Astrocyte (in vitro differentiated cells and primary cell): ENCODE measurements at places on chromosomes 13 and 19. TPM values are rescaled to one million over a fixed set of nuclear protein-coding genes. Genes with fewer than 3 reads are reported as not detected.

Gene C19orf85
- not detected in 2 replicates for total RNA-seq

- H3K27ac ChIP-seq: no peak overlapping the region
- H3K4me3 ChIP-seq: no peak overlapping the region
- no peaks in the 10 kb centered on the region for H3K36me3 ChIP-seq
- no peak for DNase-seq
Measured at GRCh38 chr13:73173279-73173811, 114.5 kb downstream of the KLF5 start.

DNA sequence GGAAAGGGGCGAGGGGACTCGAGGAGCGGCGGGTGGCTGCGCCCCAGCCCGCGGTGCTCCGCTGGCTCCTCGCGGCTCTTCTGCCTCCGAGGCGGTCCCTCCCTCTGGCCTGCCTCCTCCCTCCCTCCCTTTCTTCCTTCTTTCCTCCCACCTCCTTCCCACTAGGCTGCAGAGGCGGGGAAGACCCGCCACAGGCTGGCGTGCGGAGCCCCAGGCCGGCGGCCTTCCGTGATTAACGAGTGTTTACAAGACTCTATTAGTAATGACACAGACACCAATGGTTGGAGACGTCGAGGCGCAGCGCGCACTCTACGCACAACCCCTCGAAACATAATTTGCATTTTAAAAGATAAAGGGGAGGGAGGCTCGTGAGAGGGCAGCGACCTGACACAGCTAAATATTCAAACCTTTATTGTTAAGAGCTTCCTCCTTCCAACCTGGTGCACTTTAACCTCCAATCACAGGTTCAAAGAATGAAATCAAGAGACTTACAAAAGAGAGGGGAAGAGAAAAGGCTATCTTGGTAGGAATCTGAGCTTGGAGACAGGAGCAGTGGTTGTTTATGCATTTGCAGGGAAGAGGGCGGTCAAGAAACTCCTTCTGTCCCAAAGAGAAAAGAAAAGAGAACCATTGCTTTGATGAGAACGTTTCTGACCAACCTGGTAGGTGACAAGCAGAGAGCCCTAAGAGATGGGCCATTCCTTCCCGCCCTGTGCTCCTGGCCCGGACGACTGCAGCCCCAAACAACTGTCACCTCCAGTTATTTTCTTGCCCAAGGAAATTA lies at the start of gene CDX2:
TSS of gene CDX2 (minus strand) at position 234 of the 784 bp plus-strand sequence. CDS start 309 bp downstream, outside the sequence.
- no peak within 1 kb of the TSS for H3K4me3 ChIP-seq
- H3K27me3 ChIP-seq: peaks cover 91% of the 10 kb centered on the region
- no peak within 1 kb of the TSS for H3K27ac ChIP-seq
- H3K36me3 ChIP-seq: no peaks in the 10 kb centered on the region

GRCh38 chr19:32098968-32099367 lies 246.4 kb upstream of the ZNF507 start:
- no peaks in the 10 kb centered on the region for H3K4me1 ChIP-seq
- DNase-seq: no peak
- H3K27ac ChIP-seq: no peak overlapping the region
- H3K27me3 ChIP-seq: no peaks in the 10 kb centered on the region
- H3K4me3 ChIP-seq: no peak overlapping the region

Gene MCEMP1
- total RNA-seq: not detected in 2 replicates

- no peak overlapping the region for H3K27ac ChIP-seq
- H3K27me3 ChIP-seq: no peaks in the 10 kb centered on the region
- no peaks in the 10 kb centered on the region for H3K36me3 ChIP-seq
- no peak overlapping the region for H3K4me3 ChIP-seq
Measured at GRCh38 chr19:14577885-14578427, 4.9 kb upstream of the CLEC17A start.

- no peaks in the 10 kb centered on the region for H3K36me3 ChIP-seq
- DNase-seq: no peak
- no peaks in the 10 kb centered on the region for H3K27me3 ChIP-seq
- peaks cover 21% of the 10 kb centered on the region for H3K4me1 ChIP-seq
- H3K27ac ChIP-seq: no peak overlapping the region
Measured at GRCh38 chr19:55379174-55379573, 2.5 kb downstream of the TMEM190 start.

Gene GRIK5
- 9.2 and 12.1 TPM in 2 replicates for total RNA-seq

- H3K36me3 ChIP-seq: no peaks in the 10 kb centered on the region
- no peaks in the 10 kb centered on the region for H3K27me3 ChIP-seq
- H3K4me1 ChIP-seq: no peaks in the 10 kb centered on the region
- peak within 1 kb of the TSS; percentile 73 for H3K4me3 ChIP-seq
Measured at GRCh38 chr19:55624109-55625003, at the start of gene ZNF784. ZNF784 (minus strand) TSS chr19:55624566; CDS start chr19:55624561, 5 bp downstream.

Gene PDX1
- not detected in 2 replicates for total RNA-seq

DNA sequence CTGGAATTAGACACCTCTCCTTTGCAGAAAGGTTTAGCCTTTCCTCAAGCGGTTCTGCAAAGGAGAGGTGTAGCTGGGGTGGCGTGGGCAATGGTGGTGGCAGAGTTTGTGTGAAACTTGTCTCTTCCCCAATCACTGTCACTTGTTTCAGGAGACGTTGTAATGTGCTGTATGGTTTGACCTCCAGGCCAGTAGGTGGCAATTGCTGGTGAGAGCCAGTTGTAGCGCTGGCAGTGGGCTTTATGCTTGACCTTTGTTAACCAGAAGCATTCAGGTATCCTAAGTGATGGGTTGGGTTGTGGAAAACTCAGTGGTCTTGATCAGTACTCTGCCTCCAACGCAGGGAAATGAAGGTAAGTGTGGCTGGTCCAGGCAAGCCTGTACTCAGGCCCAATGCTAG lies 12.7 kb upstream of the LILRA5 start:
- H3K27ac ChIP-seq: no peak overlapping the region
- H3K4me1 ChIP-seq: no peaks in the 10 kb centered on the region
- H3K36me3 ChIP-seq: no peaks in the 10 kb centered on the region
- no peak for DNase-seq
- no peaks in the 10 kb centered on the region for H3K27me3 ChIP-seq

Gene DZIP1
- total RNA-seq: 49.2 and 52.4 TPM in 2 replicates

DNA sequence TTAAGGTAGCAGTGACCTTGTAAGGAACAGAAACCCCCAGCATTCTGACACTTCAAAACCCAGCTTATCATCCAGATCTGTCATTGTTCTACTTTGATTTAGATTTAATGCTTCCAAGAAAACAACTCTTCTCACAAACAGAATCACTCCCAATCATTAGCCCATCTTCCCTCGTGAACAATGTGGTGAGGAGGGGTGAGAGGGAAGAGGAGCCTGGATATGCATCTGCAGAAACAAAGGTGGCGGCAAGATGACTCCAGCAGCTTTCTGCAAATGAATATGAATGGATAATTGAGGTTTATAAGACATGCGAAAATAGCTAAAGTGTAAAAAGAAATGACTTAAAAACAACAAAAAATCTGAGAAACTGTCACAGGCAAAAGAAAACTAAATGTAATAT lies 859.9 kb upstream of the SLC10A2 start:
- H3K27me3 ChIP-seq: no peaks in the 10 kb centered on the region
- H3K27ac ChIP-seq: no peak overlapping the region
- H3K4me1 ChIP-seq: no peaks in the 10 kb centered on the region
- no peak for DNase-seq
- H3K36me3 ChIP-seq: no peaks in the 10 kb centered on the region
- H3K4me3 ChIP-seq: no peak overlapping the region

Gene ATP4A
- not detected in 2 replicates for total RNA-seq

GRCh38 chr19:54444737-54445136 lies 4.3 kb upstream of the LENG8 start:
- no peak overlapping the region for H3K27ac ChIP-seq
- H3K4me3 ChIP-seq: no peak overlapping the region
- peaks cover 6% of the 10 kb centered on the region for H3K36me3 ChIP-seq
- H3K27me3 ChIP-seq: no peaks in the 10 kb centered on the region
- H3K4me1 ChIP-seq: peaks cover 9% of the 10 kb centered on the region
- no peak for DNase-seq

- DNase-seq: no peak
- no peak overlapping the region for H3K4me3 ChIP-seq
- H3K36me3 ChIP-seq: peaks cover 6% of the 10 kb centered on the region
- peaks cover 15% of the 10 kb centered on the region for H3K4me1 ChIP-seq
- H3K27ac ChIP-seq: no peak overlapping the region
Measured at GRCh38 chr19:15122331-15123030, 15.3 kb downstream of the SYDE1 start.

Gene TEKTIP1
- total RNA-seq: 0.68 TPM in 1 of 2 replicates, not detected in the other

Gene POGLUT2
- total RNA-seq: 15.1 and 16.8 TPM in 2 replicates

Gene DCLK1
- total RNA-seq: 3.2 and 4.9 TPM in 2 replicates

DNA sequence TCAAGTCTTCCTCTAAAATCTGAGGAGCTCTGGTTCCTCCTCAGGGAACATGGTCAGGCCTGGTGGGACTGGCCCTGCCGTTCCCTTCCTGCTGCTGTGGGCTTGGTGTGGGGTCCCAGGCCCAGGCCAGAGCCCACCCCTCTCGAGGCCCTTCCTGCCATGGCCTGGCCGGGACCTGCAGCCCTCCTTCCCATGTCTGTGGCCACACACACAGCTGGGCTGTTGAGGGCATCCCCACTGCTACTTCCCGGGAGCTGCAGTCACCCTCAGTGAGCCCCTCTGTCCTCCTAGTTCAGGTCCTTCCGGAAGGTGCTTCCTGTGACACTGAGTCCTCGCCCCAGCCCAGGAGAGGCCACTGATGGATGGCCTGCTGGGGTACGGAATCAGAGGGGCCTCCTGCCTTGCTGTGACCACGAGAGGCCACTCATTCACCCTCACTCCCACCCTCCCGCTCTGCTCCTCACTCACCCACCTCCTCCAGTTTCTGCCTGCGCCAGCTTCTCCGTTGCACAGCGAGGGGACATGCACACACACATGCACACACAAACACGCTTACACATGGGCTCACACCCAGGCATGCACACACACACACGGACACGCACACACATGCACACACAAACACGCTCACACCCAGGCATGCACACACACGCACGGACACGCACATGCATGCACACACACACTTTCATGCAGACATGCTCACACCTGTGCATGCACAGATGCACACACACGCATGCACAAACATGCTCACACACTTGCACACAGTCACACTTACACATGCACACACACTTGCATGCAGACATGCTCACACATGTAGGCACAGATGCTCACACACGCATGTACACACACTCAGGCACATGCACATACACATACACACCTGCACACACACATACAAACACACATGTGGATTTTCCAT lies 7.3 kb upstream of the MCF2L start:
- DNase-seq: no peak
- no peaks in the 10 kb centered on the region for H3K4me1 ChIP-seq
- peaks cover 12% of the 10 kb centered on the region for H3K27me3 ChIP-seq
- no peak overlapping the region for H3K4me3 ChIP-seq

GRCh38 chr19:29515233-29515619 lies 10.6 kb upstream of the VSTM2B start:
- H3K36me3 ChIP-seq: no peaks in the 10 kb centered on the region
- no peaks in the 10 kb centered on the region for H3K4me1 ChIP-seq
- no peaks in the 10 kb centered on the region for H3K27me3 ChIP-seq
- no peak overlapping the region for H3K4me3 ChIP-seq
- no peak overlapping the region for H3K27ac ChIP-seq

GRCh38 chr19:5542665-5543064 lies 25.1 kb downstream of the TINCR start:
- DNase-seq: no peak
- peaks cover 6% of the 10 kb centered on the region for H3K4me1 ChIP-seq
- H3K27me3 ChIP-seq: no peaks in the 10 kb centered on the region
- H3K4me3 ChIP-seq: no peak overlapping the region

- no peak overlapping the region for H3K27ac ChIP-seq
- H3K27me3 ChIP-seq: no peaks in the 10 kb centered on the region
- no peaks in the 10 kb centered on the region for H3K4me1 ChIP-seq
- no peak for DNase-seq
- H3K4me3 ChIP-seq: no peak overlapping the region
Measured at GRCh38 chr19:35427187-35427586, 20.9 kb upstream of the FFAR2 start.

- H3K36me3 ChIP-seq: no peaks in the 10 kb centered on the region
- H3K27ac ChIP-seq: no peak overlapping the region
- H3K4me3 ChIP-seq: no peak overlapping the region
- H3K27me3 ChIP-seq: peaks cover 16% of the 10 kb centered on the region
Measured at GRCh38 chr19:50419580-50420035, 870 bp downstream of the SPIB start.

DNA sequence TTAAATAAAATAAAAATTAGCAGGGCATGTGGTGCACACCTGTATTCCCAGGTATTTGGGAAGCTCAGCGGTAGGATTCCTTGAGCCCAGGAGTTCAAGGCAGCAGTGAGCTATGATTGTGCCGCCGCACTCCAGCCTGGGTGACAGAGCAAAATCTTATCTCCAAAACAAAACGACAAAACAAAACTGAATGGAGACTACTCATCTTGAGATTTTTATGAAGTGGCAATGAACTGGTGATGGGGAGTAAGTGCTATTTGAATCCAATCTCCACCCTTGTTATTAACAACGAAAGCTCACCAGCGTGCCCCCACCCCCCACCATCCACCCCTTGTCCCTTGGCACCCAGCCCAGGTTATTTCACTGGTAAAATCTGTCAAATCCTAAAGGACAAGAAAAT lies 45.2 kb upstream of the URI1 start:
- DNase-seq: no peak
- no peaks in the 10 kb centered on the region for H3K36me3 ChIP-seq
- no peaks in the 10 kb centered on the region for H3K4me1 ChIP-seq
- no peaks in the 10 kb centered on the region for H3K27me3 ChIP-seq
- H3K27ac ChIP-seq: no peak overlapping the region

GRCh38 chr13:84130495-84131114 lies 248.3 kb upstream of the SLITRK1 start:
- H3K27me3 ChIP-seq: no peaks in the 10 kb centered on the region
- H3K4me3 ChIP-seq: no peak overlapping the region
- no peak for DNase-seq
- no peaks in the 10 kb centered on the region for H3K4me1 ChIP-seq

Gene CLEC17A
- total RNA-seq: 0.09 TPM in 1 of 2 replicates, not detected in the other

Gene PROZ
- total RNA-seq: not detected in 2 replicates

Gene ZNF543
- total RNA-seq: 8.7 and 9.5 TPM in 2 replicates

Gene NANOS3
- total RNA-seq: 1.1 and 2.9 TPM in 2 replicates

GRCh38 chr13:112252804-112253590 lies 123.2 kb upstream of the SPACA7 start:
- no peaks in the 10 kb centered on the region for H3K27me3 ChIP-seq
- H3K4me1 ChIP-seq: no peaks in the 10 kb centered on the region
- no peak overlapping the region for H3K27ac ChIP-seq
- no peak for DNase-seq
- H3K4me3 ChIP-seq: no peak overlapping the region

DNA sequence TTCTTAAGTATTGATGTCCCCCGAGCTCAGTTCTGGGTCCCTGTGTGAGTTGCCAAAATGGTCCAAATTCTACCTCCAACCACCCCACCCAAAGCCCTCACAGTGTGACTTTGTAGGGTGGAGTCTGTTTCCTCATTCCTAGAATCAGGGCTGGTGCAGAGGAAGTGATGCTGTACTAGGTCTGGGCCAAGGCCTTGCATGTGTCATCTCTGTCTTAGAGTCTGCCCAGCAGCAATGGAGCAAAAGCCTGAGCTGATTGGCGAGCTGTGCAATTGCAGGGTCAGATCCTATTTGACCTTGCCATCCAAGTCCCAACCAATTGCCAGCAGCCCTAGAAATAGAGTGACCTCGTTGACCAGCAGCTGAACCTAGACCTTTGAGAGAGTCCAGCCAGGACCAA lies 97.0 kb upstream of the ANKRD10 start:
- H3K27me3 ChIP-seq: no peaks in the 10 kb centered on the region
- H3K4me1 ChIP-seq: peaks cover 5% of the 10 kb centered on the region
- no peaks in the 10 kb centered on the region for H3K36me3 ChIP-seq
- no peak for DNase-seq

Gene CCDC169
- total RNA-seq: 0.62 and 0.98 TPM in 2 replicates

- no peak for DNase-seq
- H3K27ac ChIP-seq: no peak overlapping the region
- H3K4me1 ChIP-seq: peaks cover 3% of the 10 kb centered on the region
- H3K27me3 ChIP-seq: peaks cover 3% of the 10 kb centered on the region
- no peaks in the 10 kb centered on the region for H3K36me3 ChIP-seq
Measured at GRCh38 chr19:11405846-11406643, 13.1 kb downstream of the RGL3 start.

Gene ZNF573
- total RNA-seq: 8.1 and 8.6 TPM in 2 replicates
